Ureter (tissue), 1 donor: ENCODE measurements at places on chromosomes 1 and 21. TPM values are rescaled to one million over a fixed set of nuclear protein-coding genes. Genes with fewer than 3 reads are reported as not detected.

ADAMTSL4 gene
- 48.2 TPM for total RNA-seq

KRTAP19-5 gene
- not detected for total RNA-seq

LDLRAP1 gene
- total RNA-seq: 14.4 TPM

GRCh38 chr1:204560590-204561150 lies 44.5 kb downstream of the MDM4 start:
- no peak for DNase-seq

DNA sequence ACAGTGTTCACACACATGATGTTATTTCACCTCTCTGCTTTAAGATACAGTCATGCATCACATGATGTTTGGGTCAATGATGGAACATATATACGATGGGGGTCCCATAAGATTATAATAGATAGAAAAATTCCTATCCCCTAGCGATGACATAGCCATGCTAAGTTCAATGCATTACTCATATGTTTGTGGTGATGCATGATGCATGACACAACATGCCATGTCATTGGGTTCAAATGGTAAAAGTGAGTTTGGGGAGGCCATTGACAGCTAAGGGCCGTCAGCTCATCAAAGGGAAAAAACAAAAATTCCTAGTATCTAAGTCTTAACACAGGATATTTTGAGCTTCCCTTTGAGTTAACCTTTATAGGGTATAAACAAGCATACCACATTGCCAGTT lies 73.6 kb downstream of the ATP1A1 start:
- no peak for DNase-seq
